ENCODE measurements at places on chromosomes 13 and 19.

- DNase-seq, result no peak
These were observed 5.6 kb downstream of the TCF3 start for GRCh38 chr19:1646659-1647453.

- DNase-seq, result peak; percentile 89
These were observed 119.2 kb downstream of the FRY start for GRCh38 chr13:32150794-32151193.

- DNase-seq, result peak; percentile 60
These were observed 35.9 kb downstream of the RAB20 start for GRCh38 chr13:110525328-110526319.

GRCh38 chr13:35712907-35713761, 236.6 kb upstream of the MAB21L1 start:
- no peak for DNase-seq

DNA sequence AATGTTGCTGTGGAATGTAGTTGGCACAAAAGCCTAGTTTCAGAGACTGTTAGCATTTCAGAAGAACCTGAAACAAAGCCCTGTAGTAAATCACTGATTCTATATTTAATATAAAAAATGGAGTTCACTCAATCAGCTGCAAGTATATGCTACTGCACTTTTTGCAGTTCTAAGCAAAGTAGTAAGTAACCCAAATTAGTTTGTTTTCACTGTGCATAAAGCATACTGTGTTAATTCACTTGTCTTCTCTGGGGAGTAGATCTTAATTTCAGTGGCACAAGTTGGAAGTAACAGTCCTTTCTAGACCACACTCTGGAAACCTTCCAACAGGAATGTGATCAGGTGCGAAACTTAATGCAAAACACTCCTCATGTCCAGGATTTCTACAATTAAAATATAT, 139.3 kb downstream of the DACH1 start:
- no peak for DNase-seq

GRCh38 chr19:10854350-10855089, 6.3 kb downstream of the C19orf38 start:
- no peak for DNase-seq

- DNase-seq, result no peak
These were observed 656.6 kb downstream of the UQCRFS1 start for GRCh38 chr19:28556371-28556770.

- no peak for DNase-seq
These were observed 14.4 kb downstream of the BCAM start for GRCh38 chr19:44823373-44823698.

GRCh38 chr13:66574606-66575005, 655.5 kb downstream of the PCDH9 start:
- DNase-seq, result no peak

DNA sequence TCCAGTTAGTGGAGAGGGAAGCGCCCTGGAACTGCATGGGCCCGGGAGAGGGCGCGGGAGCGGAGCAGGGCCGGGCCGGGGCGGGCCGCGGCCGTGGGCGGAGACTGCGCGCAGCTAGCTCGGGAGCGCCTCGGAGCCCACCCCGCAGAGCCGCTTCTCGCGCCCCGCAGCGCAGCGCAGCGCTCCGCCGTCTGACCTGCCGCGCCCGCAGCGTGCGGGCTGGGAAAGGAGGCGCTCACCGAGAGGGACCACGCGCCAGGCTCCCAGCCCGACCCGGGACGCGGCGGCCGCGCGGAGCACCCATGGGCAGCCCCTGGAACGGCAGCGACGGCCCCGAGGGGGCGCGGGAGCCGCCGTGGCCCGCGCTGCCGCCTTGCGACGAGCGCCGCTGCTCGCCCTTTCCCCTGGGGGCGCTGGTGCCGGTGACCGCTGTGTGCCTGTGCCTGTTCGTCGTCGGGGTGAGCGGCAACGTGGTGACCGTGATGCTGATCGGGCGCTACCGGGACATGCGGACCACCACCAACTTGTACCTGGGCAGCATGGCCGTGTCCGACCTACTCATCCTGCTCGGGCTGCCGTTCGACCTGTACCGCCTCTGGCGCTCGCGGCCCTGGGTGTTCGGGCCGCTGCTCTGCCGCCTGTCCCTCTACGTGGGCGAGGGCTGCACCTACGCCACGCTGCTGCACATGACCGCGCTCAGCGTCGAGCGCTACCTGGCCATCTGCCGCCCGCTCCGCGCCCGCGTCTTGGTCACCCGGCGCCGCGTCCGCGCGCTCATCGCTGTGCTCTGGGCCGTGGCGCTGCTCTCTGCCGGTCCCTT, at the start of gene MLNR:
Gene MLNR (plus strand): TSS at position 303 of the 820 bp plus-strand sequence. CDS start 0 bp downstream, at position 303.
- DNase-seq, result no peak

- no peak for DNase-seq
These were observed 320.3 kb downstream of the ATP8A2 start for GRCh38 chr13:25692099-25692498.

- peak; percentile 86 for DNase-seq
These were observed 607 bp downstream of the NFIC start for GRCh38 chr19:3366753-3367627.

DNA sequence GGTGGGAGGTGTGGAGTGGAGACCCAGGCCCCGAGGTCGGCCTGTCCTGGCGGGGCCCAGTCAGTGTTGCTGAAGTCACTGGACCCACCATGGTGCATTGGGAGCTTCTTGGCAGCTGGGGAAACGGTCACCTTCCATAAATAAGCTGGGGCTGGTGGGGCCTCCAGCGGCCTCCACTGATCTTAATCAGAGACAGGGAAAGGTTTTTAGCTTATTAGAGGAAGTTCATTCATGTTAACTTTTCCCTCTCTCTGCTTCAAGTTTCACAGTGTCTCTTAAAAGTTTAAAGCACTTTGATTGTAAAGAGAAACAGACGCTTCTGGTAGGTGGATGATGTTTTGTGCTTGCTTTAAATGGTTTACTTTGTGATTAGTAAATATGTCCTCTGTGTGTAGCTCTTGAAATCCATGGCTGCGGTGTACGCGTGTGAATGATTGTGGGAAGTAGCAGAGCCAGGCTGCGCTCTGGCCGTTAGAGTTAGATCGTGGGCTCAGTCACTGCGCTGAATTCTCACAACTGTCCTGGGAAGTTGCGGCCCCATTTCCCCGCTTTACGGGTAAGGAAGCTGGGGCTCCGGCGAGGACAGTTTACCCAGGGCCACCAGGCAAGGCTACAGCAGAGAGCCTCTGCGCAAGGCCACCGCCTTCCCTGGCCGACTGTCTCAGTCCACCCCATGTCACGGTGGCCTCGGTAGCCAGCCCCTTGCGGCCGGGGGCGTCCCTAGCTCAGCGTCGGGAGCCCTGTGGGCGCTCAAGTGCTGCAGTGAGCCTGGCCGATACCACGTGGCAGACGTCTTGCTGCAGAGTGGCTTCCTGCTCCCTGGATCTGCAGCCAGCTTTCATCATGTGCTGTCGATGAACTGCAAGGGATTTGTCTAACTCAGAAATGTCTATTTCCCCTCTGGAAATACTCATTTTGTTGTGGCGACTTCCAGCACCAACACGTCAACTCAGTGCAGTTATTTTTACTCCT, 16.5 kb upstream of the NDUFS7 start:
- no peak for DNase-seq

- no peak for DNase-seq
These were observed 1250.7 kb downstream of the UQCRFS1 start for GRCh38 chr19:27962264-27962663.

DNA sequence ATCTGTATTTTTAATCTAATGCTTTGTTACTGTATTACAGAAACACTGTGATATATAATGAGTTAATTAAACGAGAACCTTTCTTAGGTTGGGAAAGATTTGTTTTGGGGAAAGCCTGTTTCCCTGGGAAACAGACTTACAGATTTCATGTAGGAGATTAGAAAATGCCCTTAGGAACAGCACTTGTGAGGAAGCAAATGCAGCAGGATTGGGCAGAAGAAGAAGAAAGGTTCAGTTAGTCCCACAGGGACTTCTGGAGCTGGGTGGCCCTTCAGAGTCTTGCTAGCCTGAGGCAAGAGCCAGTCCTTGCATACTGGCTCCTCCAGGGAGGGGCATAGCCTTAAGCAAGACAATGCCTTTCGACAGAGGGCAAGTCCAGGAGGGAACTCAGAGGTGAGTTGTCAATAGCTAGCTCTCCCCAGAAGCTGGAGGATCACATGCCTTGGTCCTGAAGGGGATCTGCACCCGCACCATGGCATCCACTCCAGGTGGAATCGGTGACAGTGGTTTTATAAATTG, 36.8 kb downstream of the N4BP2L1 start:
- DNase-seq, result no peak

- no peak for DNase-seq
These were observed 2.8 kb downstream of the ZNF536 start for GRCh38 chr19:30374865-30375552.

GRCh38 chr19:48596679-48597465, 9.7 kb upstream of the SPACA4 start:
- no peak for DNase-seq

- DNase-seq, result no peak
These were observed 34.2 kb downstream of the TDRD3 start for GRCh38 chr13:60431108-60431700.

- no peak for DNase-seq
These were observed 57.9 kb downstream of the MBD3L2B start for GRCh38 chr19:6963244-6963852.

- no peak for DNase-seq
These were observed 749 bp upstream of the PAN3 start for GRCh38 chr13:28137596-28137995.

DNA sequence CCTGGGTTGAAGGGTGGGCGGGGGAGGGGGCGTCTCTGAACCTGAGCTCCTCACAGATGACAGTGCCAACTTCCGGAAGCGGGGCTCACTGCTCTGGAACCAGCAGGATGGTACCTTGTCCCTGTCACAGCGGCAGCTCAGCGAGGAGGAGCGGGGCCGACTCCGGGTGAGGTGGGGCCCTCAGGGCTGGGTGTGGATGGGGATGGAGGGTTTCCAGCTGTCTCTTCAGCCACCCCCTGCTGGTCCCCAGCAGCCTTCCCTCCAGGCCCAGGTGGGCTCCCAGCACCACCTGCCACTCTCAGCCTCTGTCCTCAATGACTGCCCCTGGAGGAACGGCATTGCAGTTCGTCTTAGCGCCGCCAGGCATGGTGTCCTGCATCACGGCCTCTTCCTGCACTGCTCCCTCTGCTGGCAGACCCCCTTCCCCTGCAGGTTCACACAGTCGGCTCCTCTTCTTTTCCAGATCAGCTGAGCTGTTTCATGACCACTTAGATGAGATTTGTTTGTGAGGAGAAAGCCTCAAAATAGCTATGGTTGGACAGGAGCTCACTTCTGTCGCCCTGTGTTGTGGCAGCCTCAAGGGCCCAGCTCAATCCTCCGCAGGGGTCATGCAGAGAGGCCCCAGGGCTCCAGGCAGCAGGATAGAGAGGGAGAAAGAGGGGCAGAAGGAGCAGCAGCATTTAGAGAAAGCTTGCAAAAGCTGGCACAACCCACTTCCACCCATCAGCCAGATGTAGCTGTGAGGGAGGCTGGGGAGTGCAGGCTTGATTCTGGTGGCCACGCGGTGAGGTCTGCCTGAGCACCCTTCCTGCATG, 2.5 kb upstream of the GARIN5A start:
- no peak for DNase-seq

DNA sequence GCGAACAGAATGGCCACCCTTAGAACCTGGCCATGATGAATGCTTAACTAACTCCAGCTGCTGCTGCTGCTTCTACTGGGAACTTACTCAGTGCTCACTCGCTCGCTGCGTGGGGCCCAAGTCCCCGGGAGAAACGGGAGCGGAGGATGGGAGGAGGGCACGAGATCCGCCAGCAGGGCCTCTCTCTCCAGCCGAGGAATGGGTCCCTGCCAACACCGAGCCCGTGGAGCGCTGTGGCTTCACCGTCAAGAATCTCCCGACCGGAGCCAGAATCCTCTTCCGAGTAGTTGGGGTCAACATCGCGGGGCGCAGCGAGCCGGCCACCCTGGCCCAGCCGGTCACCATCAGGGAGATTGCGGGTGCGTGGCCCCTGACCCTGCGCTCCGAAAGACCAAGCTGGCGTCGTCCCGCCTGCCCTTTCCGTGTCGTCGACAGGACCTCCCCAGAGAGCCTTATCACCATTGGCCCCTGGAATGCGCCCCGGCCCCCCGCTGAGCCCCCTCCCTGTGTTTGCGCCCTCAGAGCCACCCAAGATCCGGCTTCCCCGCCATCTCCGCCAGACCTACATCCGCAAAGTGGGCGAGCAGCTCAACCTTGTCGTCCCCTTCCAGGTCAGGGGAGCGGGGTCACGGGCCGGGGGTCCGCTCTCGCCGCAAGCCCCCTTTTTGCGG, 17.8 kb upstream of the EMC10 start:
- no peak for DNase-seq

DNA sequence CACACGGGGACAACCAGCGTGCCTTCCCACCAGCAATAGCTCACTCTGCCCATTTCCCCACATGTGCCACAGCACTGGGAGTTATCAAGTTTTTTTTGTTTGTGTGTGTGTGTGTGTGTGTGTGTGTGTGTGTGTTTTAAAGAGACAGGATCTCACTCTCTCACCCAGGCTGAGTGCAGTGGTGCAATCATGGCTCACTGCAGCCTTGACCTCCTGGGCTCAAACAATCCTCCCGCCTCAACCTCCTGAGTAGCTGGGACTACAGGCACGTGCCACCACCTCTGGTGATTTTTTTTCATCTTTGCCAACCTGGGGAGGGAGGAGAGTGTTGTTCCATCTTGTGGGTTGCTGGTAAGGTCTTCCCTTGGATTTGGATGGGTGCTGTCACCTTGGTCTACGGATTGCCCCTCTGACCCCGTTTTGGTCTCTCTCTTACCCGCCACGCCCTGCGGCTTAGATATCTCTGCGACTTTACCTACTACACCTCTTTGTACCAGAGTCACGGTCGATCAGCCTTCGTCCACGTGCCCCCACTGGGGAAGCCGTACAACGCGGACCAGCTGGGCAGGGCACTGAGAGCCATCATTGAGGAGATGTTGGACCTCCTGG, 22.6 kb downstream of the PGPEP1 start:
- DNase-seq, result no peak

- no peak for DNase-seq
These were observed 30.8 kb downstream of the GJA3 start for GRCh38 chr13:20130012-20130411.

GRCh38 chr13:91948736-91949135, 550.3 kb downstream of the GPC5 start:
- DNase-seq, result no peak

DNA sequence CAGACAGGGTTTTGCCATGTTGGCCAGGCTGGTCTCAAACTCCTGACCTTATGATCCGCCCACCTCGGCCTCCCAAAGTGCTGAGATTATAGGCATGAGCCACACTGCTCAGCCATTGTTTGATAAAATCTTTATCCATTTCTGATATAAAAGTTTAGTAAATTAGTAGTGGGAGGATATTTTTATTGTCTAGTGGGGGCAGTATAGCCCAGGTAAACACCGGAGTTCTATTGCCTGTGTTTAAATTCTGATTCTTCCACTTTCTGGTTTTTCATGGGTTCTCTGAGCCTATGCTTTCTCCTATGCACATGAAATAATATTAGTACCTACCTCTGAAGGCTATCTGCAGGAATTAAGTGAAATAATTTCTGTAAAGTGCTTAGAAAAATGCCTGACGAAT, 20.1 kb upstream of the ARHGEF18 start:
- peak; percentile 22 for DNase-seq

GRCh38 chr19:50717891-50718254, 1.7 kb downstream of the SHANK1 start:
- no peak for DNase-seq

Data from sigmoid colon (tissue), 7 donors.